ENCODE measurements at places on chromosomes 4 and X.

DNA sequence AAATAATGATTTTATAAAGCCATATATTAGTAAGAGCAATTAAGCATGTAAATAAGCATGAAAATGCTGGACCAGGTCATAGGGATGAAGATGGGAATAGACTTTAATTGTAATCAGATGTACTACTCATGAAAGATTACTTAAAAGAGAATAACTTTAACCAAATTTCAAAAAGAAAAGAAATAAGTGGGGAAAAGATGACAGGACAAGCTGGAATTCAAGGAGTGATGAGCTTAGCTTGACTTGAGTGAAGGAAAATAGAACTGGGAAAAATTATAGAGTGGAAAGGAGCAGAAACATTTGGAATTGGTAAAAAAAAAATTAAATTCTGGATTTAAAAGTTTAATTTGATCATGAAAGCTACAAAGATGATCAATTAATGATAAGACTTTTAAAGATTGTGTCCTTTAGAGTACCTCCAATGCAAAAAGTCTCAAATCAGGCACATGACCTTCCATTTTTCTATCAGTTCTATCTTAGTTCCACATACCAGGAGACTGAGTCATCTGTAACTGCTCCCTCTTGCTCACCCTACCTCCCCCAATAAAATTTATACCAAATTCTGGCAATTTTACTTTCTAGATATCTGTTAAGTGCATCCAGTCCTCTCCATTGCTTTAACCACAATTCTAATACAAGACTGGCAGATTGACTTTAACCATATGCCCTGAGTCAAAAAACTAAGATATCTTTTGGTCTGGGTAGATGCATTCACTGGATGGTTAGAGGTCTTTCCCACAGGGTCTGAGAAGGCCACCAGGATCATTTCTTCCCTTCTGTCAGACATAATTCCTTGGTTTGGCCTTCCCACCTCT lies 56.4 kb upstream of the SLIT2 start:
- DNase-seq, result no peak

- DNase-seq, result no peak
Measured at GRCh38 chrX:105973387-105973739, 65.2 kb downstream of the SERPINA7 start.

GRCh38 chrX:23919706-23920320 lies 12.0 kb downstream of the CXorf58 start:
- DNase-seq, result no peak

GRCh38 chrX:109936114-109936513 lies 66.8 kb upstream of the TMEM164 start:
- DNase-seq, result no peak

DNA sequence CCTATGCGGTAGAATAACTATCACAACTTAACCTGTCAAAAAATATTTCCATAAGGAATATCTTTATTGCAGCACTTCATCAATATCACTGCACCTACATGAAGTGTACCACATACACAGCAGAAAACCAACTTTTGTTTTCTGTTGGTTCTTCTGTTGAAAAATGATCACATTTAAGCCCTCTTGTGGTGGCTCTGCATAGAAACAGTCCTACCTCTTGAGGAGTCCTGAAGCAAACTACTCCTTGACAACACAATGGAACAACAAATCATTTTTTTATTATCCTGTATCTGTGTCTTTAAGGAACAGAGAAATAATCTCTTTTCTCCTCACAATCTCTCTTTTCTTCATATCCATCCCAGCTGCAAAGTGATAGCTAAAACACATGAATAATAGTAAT lies 39.8 kb upstream of the ATOH1 start:
- peak; percentile 62 for DNase-seq

- DNase-seq, result no peak
Measured at GRCh38 chrX:45385757-45386156, 185.1 kb upstream of the DIPK2B start.

DNA sequence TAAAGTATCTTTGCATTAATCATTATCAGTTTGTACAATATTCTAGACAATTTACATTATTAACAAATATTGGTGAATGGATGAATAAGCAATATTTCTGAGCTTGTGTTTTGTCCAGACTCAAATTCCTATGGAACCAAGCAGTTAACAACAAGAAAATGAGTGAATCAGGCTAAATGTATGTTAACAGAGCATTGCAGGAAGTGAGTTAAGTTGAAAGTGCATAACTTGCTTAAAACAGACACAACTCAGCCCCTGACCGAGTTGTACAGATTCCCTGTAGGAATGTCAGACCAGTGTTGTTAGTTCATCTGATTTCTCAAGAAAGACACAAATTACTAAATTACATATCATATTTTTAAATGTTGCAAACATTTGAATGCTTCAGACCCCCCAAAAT lies 23.7 kb upstream of the CSN1S1 start:
- DNase-seq, result no peak

DNA sequence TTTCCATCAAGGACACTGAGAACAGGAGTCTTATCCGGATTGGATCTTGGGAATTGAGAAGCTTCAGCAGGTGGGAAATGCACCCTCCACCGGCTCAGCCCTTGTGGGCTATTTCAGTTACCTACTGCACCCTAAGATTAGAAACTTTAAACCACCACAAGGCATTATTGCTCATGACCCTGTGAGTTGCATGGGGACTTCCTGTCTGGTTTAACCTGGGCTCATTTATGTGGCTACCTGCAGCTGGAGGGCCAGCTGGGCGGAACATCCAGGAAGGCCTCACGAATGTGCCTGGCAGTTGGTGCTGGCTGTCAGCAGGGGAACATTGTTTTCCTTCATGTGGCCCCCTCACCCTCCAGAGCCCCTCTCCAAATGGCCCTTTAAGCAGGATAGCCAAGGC lies 164.1 kb downstream of the DEFB131A start:
- no peak for DNase-seq

DNA sequence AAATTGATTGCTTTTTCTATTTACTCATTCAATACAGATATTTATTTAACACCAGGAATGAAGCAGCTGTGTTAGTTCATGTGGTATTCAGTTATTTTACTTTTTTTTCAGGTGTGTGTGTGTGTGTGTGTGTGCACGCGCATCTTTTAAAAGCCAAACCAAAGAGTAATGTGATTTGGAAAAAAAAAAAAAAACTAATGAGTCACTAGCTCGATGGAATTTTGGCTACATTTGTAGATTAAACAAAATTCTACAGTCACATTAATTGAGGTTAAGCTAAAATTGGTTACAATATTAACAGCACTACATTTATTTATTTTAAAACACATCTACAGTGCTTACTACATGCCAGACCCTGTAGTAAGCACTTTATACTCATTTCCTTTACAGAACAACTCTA lies 66.8 kb downstream of the HHIP start:
- DNase-seq, result no peak

DNA sequence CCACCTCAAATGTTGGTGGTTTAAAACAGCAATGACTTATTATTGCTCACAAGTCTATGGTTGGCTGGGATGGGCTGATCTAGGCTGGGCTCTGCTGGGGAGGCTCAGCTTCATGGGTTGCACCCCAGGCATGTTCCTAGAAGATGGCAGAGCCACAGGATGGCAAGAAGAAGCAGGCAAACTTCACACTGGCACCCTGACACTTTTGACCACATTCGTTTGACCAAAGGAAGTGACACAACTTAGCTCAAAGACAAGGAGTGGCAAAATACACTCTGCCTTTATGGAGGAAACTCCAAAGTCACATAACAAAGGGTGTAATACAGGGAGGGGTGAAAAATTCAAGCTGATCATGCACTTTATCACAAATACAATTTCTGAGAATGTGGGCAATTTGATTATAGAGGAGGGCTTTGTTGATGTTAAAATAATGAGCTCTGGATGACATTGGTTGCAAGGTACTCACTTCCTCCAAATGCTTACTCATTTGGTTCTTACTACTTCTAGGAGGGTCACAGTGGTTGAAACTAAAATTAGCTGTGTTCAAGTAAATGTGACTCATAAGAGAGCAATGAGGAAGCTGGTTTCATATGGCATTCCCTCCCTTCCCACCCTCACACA lies 249.2 kb upstream of the RPS6KA3 start:
- no peak for DNase-seq
